ENCODE measurements at places on chromosomes 7 and 10. TPM values are rescaled to one million over a fixed set of nuclear protein-coding genes. Genes with fewer than 3 reads are reported as not detected.

- no peak for DNase-seq
Measured at GRCh38 chr7:158389514-158390425, 197.9 kb downstream of the PTPRN2 start.

GRCh38 chr10:97589479-97589878 is at the start of gene C10orf62:
C10orf62 (plus strand) TSS chr10:97589721; CDS start chr10:97589898, 177 bp downstream.
- DNase-seq: no peak

DNA sequence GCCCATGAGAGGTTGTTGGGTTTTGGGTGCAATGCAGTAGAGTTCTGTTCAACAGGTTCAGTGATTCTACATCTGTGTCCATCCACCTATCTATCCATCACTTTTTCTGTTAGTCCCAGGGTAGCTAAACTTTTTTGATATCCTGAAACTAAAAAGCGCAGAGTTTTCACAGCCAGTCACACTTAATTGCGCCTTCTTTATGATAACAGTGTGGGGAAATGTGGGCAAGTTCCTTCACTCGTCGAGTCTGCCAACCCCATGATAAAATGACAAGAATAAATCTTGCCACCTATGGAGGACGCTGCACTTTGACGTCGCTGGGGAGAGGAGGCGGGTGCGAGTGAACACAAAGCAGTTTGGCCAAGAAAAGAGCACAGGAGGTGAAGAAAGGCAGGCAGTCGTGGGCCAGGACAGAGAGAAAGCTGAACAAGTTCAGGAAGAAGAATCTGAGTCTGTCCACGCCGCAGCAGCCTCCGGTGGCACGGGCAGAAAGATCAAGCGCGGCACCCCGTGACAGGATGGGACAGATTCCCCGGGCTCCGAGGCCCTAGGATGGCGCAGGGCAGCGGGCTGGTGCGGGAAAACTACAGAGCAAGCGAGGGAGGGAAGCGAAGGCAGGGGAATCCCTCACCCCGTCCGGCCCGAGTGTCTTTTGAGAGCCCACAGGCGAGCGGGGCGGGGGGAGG is 9.2 kb downstream of the SP8 start:
- no peak for DNase-seq

DNA sequence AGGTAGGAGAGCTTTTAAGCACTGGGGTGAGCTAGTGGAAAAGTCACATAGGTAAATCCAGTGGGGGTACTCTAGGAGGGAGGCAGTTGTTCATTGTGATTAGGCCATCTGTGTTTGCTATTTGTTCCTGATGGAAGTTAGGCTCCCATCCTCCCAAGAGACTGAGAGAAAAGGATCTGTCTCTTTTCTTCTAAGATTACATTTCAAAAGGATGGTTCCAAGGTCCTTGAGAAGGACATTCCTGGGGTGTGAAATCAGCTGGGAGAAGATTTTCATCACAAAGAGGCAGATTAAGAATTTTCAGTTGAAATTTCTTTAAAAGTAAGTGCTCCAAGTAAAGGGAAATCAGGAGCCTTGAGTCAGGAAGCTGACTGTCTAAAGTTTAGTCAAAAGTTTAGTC is 210.8 kb upstream of the CSTF2T start:
- no peak for DNase-seq

- peak; percentile 80 for DNase-seq
Measured at GRCh38 chr7:35424869-35425495, 171.1 kb upstream of the TBX20 start.

- DNase-seq: no peak
Measured at GRCh38 chr7:133675510-133676218, 422.8 kb downstream of the EXOC4 start.

- DNase-seq: no peak
Measured at GRCh38 chr7:158255156-158255555, 332.5 kb downstream of the PTPRN2 start.

- DNase-seq: no peak
Measured at GRCh38 chr7:137408126-137408525, 64.6 kb upstream of the PTN start.

GRCh38 chr7:85103357-85103756 is 83.5 kb downstream of the SEMA3D start:
- peak; percentile 38 for DNase-seq

- no peak for DNase-seq
Measured at GRCh38 chr10:121313119-121313875, 284.9 kb downstream of the FGFR2 start.

- DNase-seq: no peak
Measured at GRCh38 chr10:83943049-83943448, 196.3 kb upstream of the GHITM start.

GRCh38 chr7:91085175-91085574 is 179.1 kb upstream of the FZD1 start:
- DNase-seq: no peak

DNA sequence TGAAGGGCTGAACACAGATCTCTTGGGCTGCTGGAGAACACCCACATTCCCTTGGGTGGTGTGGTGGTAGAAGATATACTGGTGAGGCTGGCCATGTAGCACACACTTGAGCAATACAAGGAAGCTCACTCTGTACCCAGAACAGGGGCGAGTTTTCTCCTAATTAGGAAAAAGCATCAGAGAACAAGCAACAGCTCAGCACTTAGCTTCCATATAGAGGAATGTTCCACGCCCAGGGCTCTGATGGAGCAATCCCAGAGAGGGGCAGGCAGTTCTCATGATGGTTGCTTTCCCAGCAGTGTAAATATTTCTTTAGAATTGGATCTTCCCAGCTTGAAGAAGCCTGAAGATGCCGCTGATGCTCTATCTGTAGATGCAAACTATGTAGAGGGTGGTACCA is 21.0 kb upstream of the PNLIP start:
- no peak for DNase-seq

- no peak for DNase-seq
Measured at GRCh38 chr10:131980761-131981428, 828 bp downstream of the BNIP3 start.

- no peak for DNase-seq
Measured at GRCh38 chr10:1212571-1213141, 156.5 kb downstream of the WDR37 start.

- no peak for DNase-seq
Measured at GRCh38 chr10:48245977-48246376, 28.5 kb downstream of the FRMPD2 start.

- no peak for DNase-seq
Measured at GRCh38 chr7:68537774-68538071, 1060.6 kb upstream of the AUTS2 start.

DNA sequence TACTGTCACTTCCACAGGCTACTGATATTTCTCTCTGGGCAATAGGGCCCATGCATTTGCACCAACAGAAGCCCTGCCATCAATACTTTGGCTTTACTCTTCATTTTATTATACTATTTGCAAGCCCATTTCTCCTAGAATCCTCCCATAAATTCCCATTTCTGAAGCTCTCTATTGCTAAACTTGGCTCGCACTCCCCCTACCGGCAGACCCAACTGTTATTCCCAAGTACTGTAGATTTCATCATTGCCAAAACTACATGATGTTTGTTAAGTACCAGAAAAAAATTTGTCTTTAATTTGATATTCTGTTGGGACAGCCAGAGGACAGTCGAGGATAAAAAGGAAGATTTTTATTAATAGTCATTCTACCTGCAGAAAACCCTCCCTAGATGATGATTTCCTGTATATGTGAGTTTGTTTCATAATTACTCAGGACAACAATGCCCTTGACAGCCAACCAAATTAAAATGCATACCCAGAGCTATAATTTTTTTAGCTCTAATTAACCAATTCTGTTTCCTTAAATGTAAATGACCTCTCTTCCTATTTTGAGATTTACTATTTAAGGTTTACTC is 298.6 kb downstream of the REEP3 start:
- DNase-seq: peak; percentile 15

- DNase-seq: no peak
Measured at GRCh38 chr10:47030191-47030703, 119.0 kb downstream of the PTPN20 start.

- peak; percentile 99 for DNase-seq
Measured at GRCh38 chr7:99562832-99563231, 4.4 kb downstream of the ZNF655 start.

DNA sequence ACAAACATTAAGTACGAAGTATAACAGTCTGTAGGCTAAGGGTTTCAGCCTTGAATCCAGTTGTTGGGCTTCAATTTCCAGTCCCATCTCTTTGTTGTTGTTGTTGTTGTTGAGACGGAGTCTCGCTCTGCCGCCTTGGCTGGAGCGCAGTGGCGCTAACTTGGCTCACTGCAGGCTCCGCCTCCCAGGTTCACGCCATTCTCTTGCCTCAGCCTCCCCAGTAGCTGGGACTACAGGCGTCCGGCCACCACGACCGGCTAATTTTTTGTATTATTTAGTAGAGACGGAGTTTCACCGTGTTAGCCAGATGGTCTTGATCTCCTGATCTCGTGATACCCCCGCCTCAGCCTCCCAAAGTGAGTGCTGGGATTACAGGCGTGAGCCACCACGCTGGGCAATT is 464.9 kb downstream of the ANKRD7 start:
- no peak for DNase-seq

DNA sequence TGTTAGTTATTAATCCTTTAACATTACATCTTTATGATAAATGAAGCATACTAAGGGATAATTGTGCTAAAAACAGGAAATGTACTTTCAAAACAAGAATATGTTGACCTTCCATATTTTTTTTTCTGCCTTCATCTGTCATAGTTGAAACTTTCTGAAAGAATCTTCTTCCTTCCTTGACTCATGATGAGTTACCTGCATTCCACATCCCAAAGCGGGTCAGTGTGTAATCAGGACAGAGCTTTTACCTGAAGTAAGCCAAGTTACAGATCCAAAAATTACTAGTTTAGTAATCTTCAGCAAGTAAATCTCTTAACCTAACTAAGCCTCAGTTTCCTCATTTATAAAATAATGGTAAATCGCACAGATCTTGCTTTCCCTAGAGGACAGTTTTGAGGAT is 13.4 kb upstream of the ARL4A start:
- DNase-seq: no peak

DNA sequence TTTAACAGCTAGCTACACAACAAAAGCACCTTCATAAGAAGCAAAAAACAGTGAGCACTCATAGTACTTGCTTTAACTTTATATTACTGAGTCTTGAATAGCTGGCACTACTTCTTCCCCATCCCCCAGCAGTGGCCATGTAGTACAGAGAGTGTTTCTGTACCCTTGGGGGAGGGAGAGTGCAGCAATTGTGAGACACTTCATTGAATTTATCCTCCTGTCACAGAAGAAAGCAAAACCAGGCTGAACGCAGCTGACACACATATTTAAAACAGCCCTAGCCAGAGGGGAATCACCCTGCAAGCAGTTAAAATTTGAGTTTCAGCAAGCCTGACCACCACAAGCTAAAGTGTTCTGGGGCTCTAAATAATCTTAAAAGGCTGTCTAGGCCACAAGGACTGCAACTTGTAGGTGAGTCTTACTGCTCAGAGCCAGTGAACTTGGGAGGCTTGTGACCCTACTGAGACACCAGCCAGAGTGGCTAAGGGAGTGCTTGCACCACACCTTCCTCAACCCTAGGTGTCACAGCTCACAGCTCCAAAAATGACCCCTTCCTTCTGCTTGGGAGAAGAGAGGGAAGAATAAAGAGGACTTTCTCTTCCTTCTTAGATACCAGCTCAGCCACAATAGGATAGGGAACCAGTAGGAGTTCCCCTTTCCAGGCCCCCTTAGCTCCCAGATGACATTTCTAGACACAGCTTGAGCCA is 97.7 kb upstream of the MEOX2 start:
- DNase-seq: no peak

- no peak for DNase-seq
Measured at GRCh38 chr10:68175949-68176348, 56.0 kb downstream of the ATOH7 start.

- peak; percentile 73 for DNase-seq
Measured at GRCh38 chr10:5583525-5584175, 58.9 kb downstream of the CALML3 start.

GRCh38 chr10:96439725-96440124 is 74.0 kb downstream of the TLL2 start:
- no peak for DNase-seq

GRCh38 chr10:34151481-34151880 is 663.6 kb downstream of the PARD3 start:
- DNase-seq: no peak

DNA sequence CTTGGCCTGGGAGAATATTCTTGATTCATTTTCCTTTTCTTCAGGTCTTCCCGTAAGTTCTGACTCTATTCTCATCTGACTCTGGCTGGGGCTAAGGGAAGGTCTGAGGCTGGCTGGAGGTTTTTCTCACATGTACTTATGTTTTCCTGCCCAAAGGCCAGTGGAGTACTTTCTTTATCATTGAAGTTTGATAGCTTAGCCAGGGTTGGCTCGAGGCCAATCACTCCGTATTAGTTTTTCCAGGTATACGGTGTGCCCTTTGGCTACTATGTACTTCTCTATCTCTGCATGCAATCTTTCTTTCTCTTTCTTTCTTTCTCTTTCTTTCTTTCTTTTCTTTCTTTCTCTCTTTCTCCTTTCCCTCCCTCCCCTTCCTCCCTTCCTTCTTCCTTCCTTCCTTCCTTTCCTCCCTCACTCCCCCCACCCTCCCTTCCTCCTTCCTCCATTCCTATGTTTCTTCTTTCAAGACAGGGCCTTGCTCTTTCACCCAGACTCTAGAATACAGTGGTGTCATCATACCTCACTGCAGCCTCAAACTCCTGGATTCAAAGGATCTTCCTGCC is 26.8 kb upstream of the VKORC1L1 start:
- no peak for DNase-seq

DNA sequence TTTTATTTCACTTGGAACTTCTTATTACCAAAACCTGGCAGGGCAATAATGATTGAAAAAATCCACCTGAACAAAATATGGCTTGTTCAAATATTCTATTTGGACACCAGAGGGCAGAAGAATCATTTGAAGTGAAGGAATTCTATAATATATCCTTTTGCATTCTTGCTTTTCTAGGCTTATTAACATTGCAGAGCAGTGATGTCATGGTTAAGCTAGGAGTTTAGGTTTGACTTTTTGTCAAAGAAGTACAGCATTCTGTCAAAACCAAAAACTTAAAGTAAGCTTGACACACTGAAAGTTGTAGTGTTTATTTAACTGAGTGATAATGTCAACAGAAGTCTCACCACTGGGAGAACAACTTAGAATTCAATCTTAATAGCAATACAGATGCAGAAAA is 156.0 kb downstream of the SEMA3D start:
- DNase-seq: peak; percentile 35

DNA sequence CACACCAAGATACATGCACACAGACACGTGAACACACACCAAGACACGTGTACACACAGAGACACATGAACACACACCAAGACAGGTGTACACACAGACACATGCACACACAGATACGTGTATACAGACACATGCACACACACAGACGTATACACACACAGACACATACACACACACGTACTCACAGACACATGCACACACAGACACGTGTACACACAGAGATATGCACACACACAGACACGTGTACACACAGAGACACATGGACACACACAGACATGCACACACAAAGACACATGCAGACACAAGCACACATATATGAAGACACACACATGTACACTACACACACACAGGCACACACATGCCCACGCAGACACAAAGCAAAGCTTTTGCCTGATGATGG is 134.6 kb downstream of the TCERG1L start:
- no peak for DNase-seq

The NEUROD6 gene
- total RNA-seq: not detected

The EXOC4 gene
- 36.9 TPM for total RNA-seq

The ANKRD1 gene
- 94.4 TPM for total RNA-seq

The AKR1B15 gene
- not detected for total RNA-seq

The CTTNBP2 gene
- total RNA-seq: 3.6 TPM

The CDC123 gene
- total RNA-seq: 190 TPM

The NPFFR1 gene
- not detected for total RNA-seq

The MOGAT3 gene
- total RNA-seq: not detected

The AUTS2 gene
- 13.9 TPM for total RNA-seq

The NOS3 gene
- total RNA-seq: 0.39 TPM

The ZNF107 gene
- 6.4 TPM for total RNA-seq

The VOPP1 gene
- total RNA-seq: 144 TPM

The WDR86 gene
- total RNA-seq: 0.48 TPM

The NKX1-2 gene
- total RNA-seq: not detected

The ANKRD61 gene
- 0.89 TPM for total RNA-seq

The PRLHR gene
- total RNA-seq: not detected
